AML-193 (cell line): ENCODE measurements at places on chromosomes 2 and 18.

GRCh38 chr2:188580738-188581137, 289.1 kb downstream of the GULP1 start:
- no peak for DNase-seq

- DNase-seq = no peak
Observed at GRCh38 chr2:238424313-238424700, 2.4 kb upstream of the ASB1 start.

DNA sequence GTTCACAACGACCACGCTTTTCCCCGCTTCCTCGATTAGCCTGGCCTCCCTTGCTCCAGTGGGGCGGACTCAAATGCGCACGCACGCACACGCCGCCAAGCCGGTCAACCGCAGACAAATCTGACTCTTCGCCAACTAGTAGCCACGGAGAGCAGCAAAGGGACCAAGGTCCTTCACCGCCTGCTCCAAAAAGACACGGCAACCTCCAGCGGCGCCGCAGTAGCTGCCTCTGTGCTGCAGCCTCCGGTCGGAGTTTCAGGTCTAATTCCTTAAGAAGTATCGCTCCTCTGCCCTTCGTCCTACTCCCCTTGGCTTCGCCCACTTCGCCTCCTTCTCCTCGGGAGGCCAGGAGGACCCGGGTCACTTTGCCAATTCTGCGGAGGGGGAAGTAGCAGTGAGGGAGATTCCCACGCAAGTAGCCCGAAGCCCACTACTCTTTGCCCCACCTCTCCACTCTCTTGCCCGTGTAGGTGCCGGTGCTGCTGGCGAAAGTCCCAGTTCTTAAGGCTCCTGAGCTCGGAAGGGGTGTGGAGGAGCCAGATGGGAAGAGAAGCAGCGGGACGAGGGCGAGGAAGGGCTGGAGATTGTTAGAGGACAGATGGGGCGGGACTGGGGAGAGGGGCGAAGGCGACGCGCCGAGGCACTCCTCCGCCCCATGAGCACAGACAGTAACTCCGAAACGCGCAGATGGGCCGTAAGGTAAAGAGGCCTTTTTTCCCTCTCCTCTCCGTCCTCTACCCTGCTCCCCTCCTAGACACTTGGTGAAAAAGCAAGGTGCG, 615 bp downstream of the AKAIN1 start:
- DNase-seq = no peak

DNA sequence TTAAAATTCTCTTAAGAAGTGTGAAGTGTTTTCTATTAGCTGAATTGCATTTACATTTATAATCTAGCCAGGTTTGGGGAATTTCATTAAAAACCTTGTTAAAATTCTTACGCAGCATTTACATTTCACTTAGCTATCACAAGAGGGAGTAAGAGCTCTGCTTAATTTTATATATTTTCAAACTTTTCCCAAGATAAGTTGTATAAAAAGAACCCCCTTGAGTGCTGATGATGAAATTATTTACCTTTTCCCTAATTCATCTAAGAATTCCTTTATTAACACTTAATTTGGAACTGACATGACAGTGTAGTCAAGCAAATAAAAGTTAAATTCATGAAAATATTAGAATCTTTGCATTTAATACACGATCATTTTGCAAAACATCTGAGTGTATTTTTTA, 54.2 kb upstream of the ZSWIM2 start:
- DNase-seq = no peak

- DNase-seq = no peak
Observed at GRCh38 chr18:79406708-79407107, 11.0 kb downstream of the NFATC1 start.
